Pons (tissue), 1 donor: ENCODE measurements at places on chromosomes 7 and 10.

DNA sequence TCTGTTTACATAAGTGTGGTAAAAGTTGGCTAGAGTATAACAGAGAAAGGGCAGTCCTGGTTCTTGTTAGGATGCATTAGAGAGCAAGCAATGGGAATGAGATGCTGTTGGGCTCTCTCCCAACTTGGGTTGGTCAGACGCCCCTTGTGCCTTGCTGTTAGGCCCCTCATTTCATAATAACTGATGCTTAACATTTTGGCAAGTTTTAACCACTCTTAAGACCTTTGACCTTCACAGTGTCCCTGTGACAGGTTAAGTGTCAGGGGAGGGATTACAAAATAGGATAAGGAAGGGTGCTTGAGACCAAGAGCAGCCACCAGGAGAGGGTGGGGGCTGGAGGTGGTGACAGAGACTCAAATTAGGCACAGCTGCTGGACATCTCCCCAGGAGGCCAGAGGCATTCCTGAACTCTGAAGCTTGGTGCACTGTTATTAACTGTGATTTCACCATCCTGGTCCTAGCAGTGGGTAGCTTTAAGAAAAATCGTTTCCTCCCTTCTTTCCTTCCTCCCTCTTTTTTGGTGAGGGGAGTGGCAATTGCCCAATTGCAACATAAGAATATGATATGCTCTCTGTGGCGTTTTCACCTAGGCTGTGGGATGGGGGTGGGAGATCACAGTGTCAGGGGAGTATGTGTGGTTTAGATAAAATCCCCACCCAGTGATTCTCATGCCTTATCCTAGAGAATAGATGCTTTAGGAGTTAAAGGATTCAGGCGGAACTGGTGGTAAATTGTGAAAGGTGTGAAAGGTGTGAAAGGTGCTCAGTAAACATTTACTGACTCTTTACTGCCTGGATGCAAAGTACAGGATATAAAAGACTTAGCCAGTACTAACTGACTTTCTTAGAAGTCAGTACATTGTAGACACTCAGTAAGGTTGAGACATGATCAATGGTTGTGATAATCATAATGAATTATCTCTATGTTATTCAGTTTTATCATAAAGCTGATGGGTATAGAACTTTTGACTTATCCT lies 270.5 kb downstream of the BICC1 start:
- no peak for DNase-seq

DNA sequence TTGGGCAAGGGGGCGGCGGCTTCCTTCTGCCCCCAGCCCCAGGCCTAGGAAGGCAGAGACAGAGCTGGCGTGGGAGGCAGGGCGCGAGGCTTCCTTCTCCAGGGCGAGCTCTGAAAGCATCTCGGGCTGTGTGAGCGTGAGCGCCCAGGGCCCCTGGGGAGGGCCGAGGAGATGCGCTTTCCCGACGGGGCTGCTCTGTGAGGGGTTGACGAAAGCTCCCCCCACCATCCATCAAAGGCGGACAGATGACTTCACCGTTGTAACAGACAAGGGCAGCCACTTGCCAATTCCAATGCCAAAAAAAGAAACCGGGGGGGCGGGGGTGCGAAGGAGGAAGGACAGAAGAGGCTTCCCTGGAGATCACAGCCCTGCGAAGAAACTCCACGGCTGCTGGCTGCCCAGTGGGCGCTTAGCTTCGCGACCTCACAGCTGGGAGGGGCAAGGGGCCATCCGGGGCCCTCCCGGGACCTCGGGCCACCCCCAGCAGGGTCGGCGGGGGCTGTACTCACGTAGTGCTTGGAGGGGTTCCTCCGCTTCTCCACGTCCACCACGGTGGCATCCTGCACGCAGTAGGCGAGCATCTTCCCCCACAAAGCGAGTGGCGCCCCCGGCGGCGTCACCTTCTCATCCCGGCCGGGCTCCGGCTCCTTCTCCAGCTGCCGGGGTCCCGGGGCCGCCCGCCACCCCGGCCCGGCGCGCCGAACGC lies 537 bp downstream of the SH3PXD2A start:
- no peak for DNase-seq

DNA sequence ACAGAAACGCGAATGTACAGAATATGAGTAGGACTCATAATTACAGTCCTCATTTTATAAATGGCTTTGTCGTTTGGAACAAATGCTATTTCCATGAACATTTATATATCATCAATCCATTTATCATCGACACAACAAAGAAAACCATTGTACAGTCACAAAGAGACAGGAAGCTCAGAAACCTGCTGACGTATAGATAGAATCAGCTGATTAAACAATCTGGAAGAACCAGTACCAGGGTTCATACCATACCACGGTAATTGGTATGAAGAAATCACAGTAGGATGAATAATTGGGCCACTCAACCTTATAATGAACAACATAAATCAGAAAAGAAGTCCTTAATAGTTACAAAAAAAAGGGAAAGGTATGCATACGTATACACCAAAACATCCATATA lies 295.0 kb downstream of the PARD3 start:
- DNase-seq, result no peak

GRCh38 chr7:33961948-33962347 lies 56.6 kb downstream of the BMPER start:
- no peak for DNase-seq

GRCh38 chr7:132072873-132073272 lies 503.4 kb downstream of the PLXNA4 start:
- DNase-seq, result no peak

GRCh38 chr10:24528946-24529345 lies 194.7 kb downstream of the ARHGAP21 start:
- DNase-seq, result no peak

DNA sequence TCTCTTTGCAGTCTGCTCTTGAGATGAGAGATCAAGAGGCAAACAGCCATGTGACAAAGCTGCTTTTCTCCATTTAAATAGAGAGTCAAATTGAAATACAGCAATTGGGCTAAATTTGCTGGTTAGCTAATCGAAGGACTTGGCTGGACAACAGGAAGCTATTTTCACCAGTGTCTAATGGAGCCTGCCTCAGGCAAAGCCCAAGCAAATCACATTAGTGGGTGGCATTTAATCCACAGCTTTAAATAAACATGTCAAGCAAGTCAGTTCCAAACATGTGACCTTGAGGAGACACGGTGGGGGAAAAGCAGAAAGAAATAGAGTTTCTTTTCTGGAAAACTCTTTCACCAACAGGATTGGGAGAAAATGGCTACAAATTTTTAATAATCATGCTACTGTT lies 180.5 kb upstream of the AOAH start:
- no peak for DNase-seq

GRCh38 chr10:56286096-56286495 lies 75.0 kb downstream of the ZWINT start:
- DNase-seq, result no peak

DNA sequence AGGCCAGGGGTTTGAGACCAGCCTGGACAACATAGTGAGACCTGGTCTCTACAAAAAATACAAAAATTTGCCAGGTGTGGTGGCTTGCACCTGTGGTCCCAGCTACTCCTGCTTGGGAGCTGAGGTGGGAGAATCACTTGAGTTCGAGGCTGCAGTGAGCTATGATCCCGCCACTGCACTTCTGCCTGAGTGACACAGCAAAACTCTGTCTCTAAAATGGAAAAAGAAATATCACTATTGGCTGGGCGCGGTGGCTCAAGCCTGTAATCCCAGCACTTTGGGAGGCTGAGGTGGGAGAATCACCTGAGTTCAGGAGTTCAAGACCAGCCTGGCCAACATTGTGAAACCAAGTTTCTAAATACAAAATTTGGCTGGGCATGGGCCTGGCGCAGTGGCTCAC lies 44.9 kb upstream of the RASGEF1A start:
- no peak for DNase-seq

GRCh38 chr10:17179002-17179401 lies 22.5 kb downstream of the TRDMT1 start:
- no peak for DNase-seq

GRCh38 chr7:126398851-126399529 lies 853.8 kb downstream of the GRM8 start:
- no peak for DNase-seq

DNA sequence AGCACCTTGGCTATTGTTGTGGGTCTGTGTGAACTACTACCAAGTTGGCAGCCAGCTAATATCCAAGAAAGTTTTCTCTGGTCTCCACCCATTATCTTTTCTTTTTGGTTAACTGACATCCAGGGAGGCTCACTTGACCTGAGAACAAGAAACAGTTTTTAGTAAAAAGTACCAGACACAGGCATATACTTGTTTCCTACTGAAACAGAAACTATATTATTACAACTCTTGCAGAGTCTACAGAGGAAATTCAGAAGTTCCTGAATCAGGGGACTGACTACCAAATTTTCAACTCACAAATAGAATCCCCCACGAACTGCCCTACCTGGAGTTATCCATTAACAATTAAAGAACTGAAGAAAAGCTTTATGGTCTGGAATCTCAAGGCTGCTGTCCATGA lies 168.9 kb downstream of the KCND2 start:
- DNase-seq, result no peak

GRCh38 chr10:90180886-90181691 lies 479.7 kb downstream of the KIF20B start:
- no peak for DNase-seq

DNA sequence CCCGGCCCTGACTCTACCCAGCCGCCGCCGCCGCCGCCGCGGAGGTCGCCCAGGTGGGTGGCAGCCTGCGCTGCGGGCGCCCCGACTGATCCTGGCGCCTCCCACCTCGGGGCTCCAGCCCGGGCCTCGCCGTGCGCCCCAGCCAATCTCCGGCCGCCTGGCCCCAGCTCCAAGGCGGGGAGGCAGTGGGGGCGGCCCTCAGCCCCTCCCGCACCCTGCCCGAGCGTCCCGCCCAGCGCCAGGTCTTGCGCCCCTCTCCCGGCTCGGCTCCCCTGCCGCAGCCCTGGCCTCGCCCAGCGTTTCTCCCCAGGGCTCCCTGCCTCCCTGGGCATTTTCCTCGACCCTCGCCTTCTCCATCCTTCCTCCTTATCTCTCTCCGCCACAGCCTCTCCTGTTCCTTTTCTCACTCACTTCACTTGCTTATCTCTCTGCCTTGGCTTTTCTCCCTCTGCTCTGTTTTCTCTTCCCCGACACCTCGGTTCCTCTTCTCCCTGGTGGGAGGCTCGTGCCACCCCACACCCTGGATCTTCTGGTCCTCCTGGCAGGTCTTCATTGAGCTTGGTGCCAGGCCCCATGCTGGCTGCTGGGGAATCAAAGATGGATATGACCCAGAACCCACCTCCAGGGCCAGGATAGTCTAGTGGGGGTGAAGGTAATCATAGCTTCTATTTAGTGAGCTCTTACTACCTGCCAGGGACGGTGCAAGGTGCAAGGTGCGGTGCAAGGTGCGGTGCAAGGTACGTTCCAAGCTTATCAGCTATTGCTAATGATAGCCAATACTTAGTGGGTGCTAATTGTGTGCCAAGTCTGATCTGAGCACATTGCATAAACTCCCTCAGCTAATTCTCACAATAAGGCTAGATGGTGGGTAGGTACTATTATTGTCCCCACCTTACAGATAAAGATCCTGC lies at the start of gene SFRP5:
SFRP5 (minus strand) TSS at position 87 of the 911 bp plus-strand sequence. CDS start 166 bp downstream, outside the sequence.
- no peak for DNase-seq

DNA sequence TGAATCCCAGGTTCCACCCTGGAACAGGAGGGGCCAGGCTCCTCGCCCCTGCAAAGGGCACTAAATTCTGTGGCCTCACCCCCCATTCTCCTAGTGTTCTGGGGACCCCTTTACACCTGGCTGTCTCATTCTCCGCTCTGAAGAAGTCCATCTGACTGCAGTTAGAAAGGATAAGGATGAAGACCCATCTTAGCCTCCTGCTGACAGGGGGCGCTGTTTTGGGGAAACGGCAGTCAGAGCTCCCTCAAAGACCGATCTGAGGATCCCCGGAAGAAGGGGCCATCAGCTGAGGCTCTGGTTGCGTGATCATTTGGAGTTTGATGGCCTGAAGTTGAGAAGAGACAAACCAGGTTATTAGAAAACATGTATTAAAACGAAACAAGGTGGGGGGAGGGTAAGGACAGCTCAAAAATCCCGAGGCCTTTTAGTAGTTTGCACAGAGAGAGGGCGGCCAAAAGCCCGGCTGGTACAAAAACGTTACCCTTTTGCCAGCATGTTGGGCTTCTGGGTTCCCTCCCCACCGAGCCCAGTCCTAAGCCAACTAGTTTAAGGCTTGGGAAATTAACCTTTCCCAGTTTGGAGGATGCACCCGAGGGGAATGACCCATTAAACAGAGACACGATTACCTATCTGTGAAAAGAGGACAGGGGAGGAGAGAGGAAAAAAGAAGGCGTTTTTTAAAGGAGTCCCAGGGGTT lies 102.8 kb downstream of the CHN2 start:
- DNase-seq, result no peak
